ENCODE measurements at places on chromosomes 6 and 20.
A peak's percentile ranks its signal among the peaks of the same experiment; 100 is the strongest.

DNA sequence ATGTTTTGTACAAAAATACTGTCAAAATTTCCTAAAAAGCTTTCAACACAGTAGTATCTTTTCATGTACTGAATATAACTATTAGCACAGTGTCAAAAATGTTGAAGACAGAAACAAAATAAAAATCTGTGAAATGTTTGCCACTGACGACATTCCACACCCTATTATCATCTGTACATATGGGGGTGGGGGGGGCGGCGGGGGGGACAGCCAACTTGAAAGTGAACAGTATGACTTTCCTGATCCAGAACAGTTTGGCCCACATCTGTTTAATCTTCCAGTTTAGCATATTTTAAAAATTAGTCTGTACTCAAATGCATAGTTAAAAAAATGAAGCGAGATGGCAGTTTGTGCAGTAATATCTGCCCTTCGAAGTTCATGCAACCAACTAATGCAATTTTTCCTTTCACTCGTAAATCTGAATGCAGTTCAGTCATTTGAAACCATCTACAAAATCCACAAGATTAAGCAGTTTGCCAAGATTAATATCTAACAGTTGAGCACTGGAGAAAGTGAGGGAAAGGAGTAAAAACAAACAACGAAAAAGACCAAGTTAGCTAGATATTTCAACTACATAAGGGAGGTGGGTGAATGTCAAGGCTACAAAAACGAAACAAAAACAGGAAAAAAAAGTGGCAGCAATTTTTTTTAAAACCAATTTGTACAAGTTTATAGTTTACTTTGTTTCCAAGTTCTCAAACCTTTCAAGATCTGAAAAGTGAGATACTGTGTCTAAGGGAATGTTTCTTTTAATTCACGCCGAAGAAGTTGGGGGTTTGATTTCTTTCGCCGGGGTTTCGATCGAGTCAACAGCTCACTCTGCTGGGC is 1.9 kb downstream of the CITED2 start:
- H3K27ac ChIP-seq: peak overlapping the region; percentile 92
- no peaks in the 10 kb centered on the region for H3K27me3 ChIP-seq
- H3K4me1 ChIP-seq: peaks cover 54% of the 10 kb centered on the region
- H3K36me3 ChIP-seq: peaks cover 35% of the 10 kb centered on the region
- peak overlapping the region; percentile 93 for H3K4me3 ChIP-seq

DNA sequence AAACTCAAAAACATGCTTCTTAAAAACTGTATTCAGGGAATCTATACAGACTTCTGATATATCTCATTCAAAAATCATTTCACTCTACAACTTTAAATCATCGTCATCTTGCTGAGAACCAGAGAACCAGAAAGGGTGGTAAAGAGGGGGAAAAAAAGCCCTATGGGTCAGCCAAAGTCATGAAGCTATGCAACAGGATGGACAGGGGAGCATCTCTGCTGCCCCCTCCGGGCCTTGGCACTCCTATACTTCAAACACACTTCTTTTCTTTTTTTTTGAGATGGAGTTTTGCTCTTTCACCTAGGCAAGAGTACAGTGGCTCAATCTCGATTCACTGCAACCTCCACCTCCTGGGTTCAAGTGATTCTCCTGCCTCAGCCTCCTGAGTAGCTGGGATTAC is 73.5 kb upstream of the NFATC2 start:
- H3K27ac ChIP-seq: no peak overlapping the region
- DNase-seq: no peak
- H3K27me3 ChIP-seq: no peaks in the 10 kb centered on the region
- no peaks in the 10 kb centered on the region for H3K4me1 ChIP-seq

DNA sequence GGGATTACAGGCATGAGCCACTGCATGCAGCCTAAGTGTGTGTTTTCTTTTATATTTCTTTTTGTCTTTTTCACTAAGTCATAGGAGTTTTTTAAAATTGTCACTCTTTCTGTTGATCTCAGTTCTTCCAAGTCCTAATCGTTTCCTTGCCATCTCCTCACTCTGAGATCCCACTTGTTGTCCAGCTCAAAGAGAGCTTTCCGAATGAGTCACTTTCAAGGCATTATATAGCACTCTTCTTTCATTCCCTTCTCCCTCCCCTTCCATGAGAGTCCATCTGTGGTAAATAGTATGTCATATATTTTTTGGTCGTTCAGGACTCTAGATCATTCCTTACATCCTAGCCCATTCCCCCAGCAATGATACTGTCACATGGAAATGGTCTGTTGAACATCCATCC is 4.3 kb downstream of the VAPB start:
- H3K36me3 ChIP-seq: peaks cover 3% of the 10 kb centered on the region
- H3K4me3 ChIP-seq: no peak overlapping the region
- H3K27ac ChIP-seq: peak overlapping the region; percentile 5

- H3K27me3 ChIP-seq: no peaks in the 10 kb centered on the region
- H3K4me3 ChIP-seq: no peak overlapping the region
- no peak overlapping the region for H3K27ac ChIP-seq
- H3K4me1 ChIP-seq: peaks cover 47% of the 10 kb centered on the region
- DNase-seq: no peak
These were observed 154.8 kb downstream of the UBE3D start for GRCh38 chr6:82910820-82911219.

DNA sequence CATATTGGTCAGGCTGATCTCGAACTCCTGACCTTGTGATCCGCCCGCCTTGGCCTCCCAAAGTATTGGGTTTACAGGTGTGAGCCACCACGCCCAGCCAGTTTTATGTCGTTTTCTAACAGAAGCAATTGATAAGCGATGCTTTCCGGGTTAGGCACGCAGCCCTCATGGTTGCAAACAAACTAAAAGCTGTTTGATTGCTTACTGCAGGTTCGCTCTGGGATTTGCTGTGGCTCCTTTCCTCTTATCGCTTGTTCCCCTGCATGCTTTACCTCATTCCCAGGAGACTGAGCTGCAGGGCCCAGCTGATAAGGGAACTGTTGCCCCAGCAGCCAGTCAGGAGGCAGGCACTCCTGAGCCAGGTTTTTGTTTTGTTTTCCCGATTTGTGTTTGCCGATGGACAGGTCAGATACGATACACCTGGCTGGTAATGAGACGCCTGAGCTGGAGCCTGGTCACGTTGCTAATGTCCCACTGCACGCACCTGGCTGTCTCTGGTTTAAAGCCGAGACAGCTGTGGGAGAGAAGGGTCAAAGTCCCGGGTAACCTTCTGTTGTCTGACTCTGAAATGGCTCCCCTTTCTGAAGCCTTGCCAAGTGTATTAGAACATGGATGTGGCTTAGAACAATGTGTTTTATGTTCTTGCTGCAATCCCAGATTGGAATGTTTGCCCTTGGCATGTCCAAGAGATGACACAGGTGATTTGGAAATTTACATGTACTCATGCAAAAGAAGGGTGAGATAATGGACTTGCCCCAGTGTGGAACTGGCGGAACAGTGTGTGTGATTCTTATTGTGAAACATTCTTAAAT is 19.9 kb downstream of the DSP start:
- no peak for DNase-seq
- H3K4me3 ChIP-seq: no peak overlapping the region
- H3K27me3 ChIP-seq: no peaks in the 10 kb centered on the region
- no peak overlapping the region for H3K27ac ChIP-seq

GRCh38 chr6:100461278-100461916 is 3.3 kb downstream of the SIM1 start:
- peaks cover 90% of the 10 kb centered on the region for H3K27me3 ChIP-seq
- no peak for DNase-seq
- H3K4me3 ChIP-seq: peak overlapping the region; percentile 47
- H3K27ac ChIP-seq: no peak overlapping the region
- peaks cover 16% of the 10 kb centered on the region for H3K36me3 ChIP-seq

DNA sequence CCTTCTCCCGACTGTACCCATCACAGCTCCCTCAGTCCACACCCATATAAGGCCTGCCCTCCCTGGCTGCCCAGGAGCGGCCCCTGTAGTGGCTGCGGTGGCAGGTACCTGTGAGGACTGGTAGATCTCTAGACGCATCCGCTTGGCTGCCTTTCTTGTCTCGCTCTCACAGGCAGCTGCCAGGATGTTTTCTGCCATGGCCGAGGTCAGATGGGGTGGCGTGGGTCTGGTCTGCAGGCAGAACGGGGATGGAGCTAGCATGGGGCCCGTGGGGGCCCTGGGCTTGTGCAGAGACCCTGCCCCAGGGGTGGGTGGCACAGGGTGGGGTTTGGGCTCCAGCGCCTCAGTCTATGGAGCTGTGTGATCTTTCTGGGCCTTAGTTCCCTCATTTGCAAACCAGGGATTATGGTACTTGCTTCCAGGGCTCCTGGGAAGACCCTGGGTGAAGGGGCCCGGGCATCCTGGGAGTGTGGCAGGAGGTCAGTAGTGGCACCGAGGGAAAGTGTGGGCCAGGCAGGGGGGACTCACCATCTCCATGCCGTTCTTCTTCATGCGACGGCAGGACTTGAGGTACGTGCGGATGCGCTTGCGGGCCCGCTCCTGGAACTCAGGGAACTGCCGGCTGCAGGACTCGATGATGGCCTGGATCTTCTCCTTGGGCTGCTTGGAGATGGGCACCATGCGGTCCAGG is 94.8 kb downstream of the ASXL1 start:
- no peak overlapping the region for H3K27ac ChIP-seq
- H3K4me1 ChIP-seq: peaks cover 5% of the 10 kb centered on the region
- no peaks in the 10 kb centered on the region for H3K27me3 ChIP-seq
- H3K36me3 ChIP-seq: peaks cover 26% of the 10 kb centered on the region
- H3K4me3 ChIP-seq: no peak overlapping the region

- no peaks in the 10 kb centered on the region for H3K36me3 ChIP-seq
- no peak overlapping the region for H3K4me3 ChIP-seq
- no peak overlapping the region for H3K27ac ChIP-seq
These were observed 1176.0 kb upstream of the GJE1 start for GRCh38 chr6:140956571-140957369.

- H3K36me3 ChIP-seq: no peaks in the 10 kb centered on the region
- H3K27ac ChIP-seq: no peak overlapping the region
- H3K27me3 ChIP-seq: no peaks in the 10 kb centered on the region
- no peak overlapping the region for H3K4me3 ChIP-seq
These were observed 77.0 kb downstream of the DTNBP1 start for GRCh38 chr6:15585760-15586214.

- peak overlapping the region; percentile 91 for H3K27ac ChIP-seq
- H3K4me3 ChIP-seq: peak overlapping the region; percentile 73
- no peaks in the 10 kb centered on the region for H3K27me3 ChIP-seq
- no peaks in the 10 kb centered on the region for H3K36me3 ChIP-seq
These were observed 695 bp upstream of the TGIF2 start for GRCh38 chr20:36572701-36573102.

GRCh38 chr6:158591134-158591809 is 31.4 kb downstream of the TMEM181 start:
- peaks cover 61% of the 10 kb centered on the region for H3K36me3 ChIP-seq
- DNase-seq: no peak
- no peaks in the 10 kb centered on the region for H3K27me3 ChIP-seq
- no peaks in the 10 kb centered on the region for H3K4me1 ChIP-seq

- peaks cover 2% of the 10 kb centered on the region for H3K36me3 ChIP-seq
- DNase-seq: no peak
- H3K27ac ChIP-seq: no peak overlapping the region
- H3K27me3 ChIP-seq: no peaks in the 10 kb centered on the region
These were observed 138.8 kb upstream of the RNF217 start for GRCh38 chr6:124823240-124824111.

GRCh38 chr6:13262302-13263230 is 65.8 kb downstream of the TBC1D7 start:
- no peaks in the 10 kb centered on the region for H3K27me3 ChIP-seq
- no peaks in the 10 kb centered on the region for H3K36me3 ChIP-seq
- H3K4me1 ChIP-seq: no peaks in the 10 kb centered on the region
- H3K4me3 ChIP-seq: no peak overlapping the region
- no peak for DNase-seq

GRCh38 chr6:50998905-50999304 is 180.2 kb downstream of the TFAP2B start:
- no peak overlapping the region for H3K27ac ChIP-seq
- DNase-seq: no peak
- no peak overlapping the region for H3K4me3 ChIP-seq
- H3K4me1 ChIP-seq: peaks cover 14% of the 10 kb centered on the region
- no peaks in the 10 kb centered on the region for H3K27me3 ChIP-seq
- H3K36me3 ChIP-seq: no peaks in the 10 kb centered on the region

GRCh38 chr20:41100001-41100480 is 37.3 kb upstream of the PLCG1 start:
- no peak overlapping the region for H3K27ac ChIP-seq
- H3K4me3 ChIP-seq: no peak overlapping the region

DNA sequence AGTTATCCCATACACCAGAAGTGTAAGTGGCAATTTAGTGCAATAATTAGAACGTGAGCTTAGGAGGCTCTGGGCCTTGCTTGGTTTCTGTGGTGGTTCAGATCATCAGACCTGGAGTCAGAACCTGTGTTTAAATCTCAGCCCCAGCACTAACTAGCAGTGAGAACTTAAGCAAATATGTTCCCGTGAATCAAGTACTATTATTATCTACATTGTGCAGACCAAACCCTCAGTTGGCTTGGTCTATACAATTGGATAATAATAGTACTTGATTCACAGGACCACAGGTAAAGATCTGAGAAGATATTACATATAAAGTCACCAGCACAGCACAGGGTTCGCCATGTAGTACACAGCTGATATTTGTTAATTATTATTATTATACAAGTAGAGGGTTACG is 93.1 kb downstream of the SIM1 start:
- no peaks in the 10 kb centered on the region for H3K36me3 ChIP-seq
- DNase-seq: no peak
- H3K27ac ChIP-seq: no peak overlapping the region
- H3K27me3 ChIP-seq: no peaks in the 10 kb centered on the region
- no peak overlapping the region for H3K4me3 ChIP-seq

- no peak overlapping the region for H3K4me3 ChIP-seq
- H3K36me3 ChIP-seq: no peaks in the 10 kb centered on the region
- H3K27ac ChIP-seq: no peak overlapping the region
- H3K4me1 ChIP-seq: peaks cover 2% of the 10 kb centered on the region
- peaks cover 17% of the 10 kb centered on the region for H3K27me3 ChIP-seq
- DNase-seq: no peak
These were observed 4.0 kb upstream of the LHFPL5 start for GRCh38 chr6:35801148-35801547.

DNA sequence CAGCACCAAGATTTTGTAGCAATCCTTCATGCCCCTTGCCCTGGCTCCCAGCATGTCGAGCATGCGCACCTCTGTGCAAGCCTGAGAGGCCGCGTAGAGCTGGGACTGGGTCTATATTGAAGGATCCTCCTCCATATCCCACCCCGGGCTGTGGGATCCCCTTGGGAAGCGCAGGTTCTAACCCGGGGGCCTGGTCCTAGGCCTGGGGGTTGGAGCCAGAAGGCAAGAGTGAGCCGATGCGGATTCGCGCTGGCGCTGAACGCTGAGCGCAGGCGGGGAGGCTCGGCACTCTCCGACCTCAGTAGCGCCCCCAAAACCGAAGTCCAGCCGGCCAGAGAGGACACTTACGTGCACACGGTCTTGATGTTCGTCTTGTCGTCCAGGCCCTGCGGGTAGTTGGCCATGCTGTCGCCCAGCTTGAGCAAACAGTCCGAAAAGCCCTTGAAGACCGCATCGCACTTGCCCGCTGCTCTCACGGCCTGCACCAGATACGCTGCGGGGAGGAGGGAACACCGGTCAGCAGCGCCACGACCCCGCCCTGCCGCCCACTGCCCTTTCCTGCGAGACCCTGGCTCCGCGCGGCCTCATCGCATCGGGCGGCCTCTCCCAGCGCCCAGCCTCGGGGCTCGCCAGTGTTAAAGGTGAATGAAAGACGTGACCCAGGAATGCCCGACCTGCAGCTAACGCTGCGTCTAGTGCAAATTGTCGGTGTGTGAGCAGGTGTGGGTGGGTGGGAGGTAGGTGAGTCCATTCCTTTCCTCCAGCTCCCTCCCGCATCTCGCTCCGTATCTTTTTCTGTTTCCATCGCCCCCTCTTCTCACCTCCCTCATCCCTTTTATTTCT is 4.5 kb downstream of the NRN1 start:
- DNase-seq: no peak
- H3K27ac ChIP-seq: no peak overlapping the region
- no peak overlapping the region for H3K4me3 ChIP-seq
- peaks cover 53% of the 10 kb centered on the region for H3K4me1 ChIP-seq
- peaks cover 91% of the 10 kb centered on the region for H3K27me3 ChIP-seq
- H3K36me3 ChIP-seq: no peaks in the 10 kb centered on the region
